ENCODE measurements at places on chromosomes 2 and 18. TPM values are rescaled to one million over a fixed set of nuclear protein-coding genes. Genes with fewer than 3 reads are reported as not detected.

DNA sequence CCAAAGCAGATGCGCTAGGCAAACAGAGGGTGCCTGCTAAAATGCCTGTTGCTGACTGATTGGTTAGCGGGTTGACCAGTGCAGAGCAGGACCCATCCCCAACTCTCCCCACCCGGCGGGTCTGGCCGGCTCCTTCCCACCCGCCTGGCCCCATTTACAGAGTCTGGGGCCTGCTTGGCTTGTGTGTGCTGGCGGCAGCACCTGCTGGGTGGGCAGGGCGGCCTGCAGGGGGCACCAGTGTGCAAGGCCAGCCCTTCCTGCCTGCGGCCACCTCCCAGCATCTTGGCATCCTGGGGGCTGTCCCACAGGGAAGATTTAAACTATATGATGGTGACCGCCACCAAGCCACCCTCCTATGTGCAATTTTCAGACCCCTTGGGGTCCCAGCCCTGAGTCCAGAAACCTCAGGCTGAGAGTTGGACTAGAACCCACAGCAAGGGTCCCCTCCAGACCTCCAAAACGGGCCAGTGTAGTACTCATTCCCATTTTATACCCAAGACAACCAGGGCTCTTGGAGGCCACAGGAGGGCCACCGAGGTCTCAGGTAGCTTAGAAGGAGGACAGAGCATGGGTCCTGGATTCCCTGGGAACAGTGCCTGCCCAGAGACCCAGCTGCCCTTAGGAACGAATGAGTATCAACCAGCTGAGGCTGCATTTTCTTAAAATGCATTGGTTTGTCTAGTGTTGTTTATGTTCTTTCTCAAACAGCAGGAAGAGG is 173.6 kb downstream of the SMAD7 start:
- H3K4me1 ChIP-seq, result peaks cover 6% of the 10 kb centered on the region
- H3K27me3 ChIP-seq, result no peaks in the 10 kb centered on the region
- no peaks in the 10 kb centered on the region for H3K36me3 ChIP-seq
- no peak overlapping the region for H3K27ac ChIP-seq

KDSR gene
- total RNA-seq, result 86.9 TPM

- H3K4me1 ChIP-seq, result peaks cover 2% of the 10 kb centered on the region
- H3K4me3 ChIP-seq, result no peak overlapping the region
- no peaks in the 10 kb centered on the region for H3K36me3 ChIP-seq
- DNase-seq, result no peak
Measured at GRCh38 chr2:37412231-37412630, 67.8 kb downstream of the QPCT start.

- no peak for DNase-seq
- H3K4me1 ChIP-seq, result no peaks in the 10 kb centered on the region
- no peak overlapping the region for H3K27ac ChIP-seq
- no peaks in the 10 kb centered on the region for H3K36me3 ChIP-seq
Measured at GRCh38 chr2:191441496-191442214, 196.5 kb downstream of the MYO1B start.

GRCh38 chr2:42921721-42922120 is 129.3 kb upstream of the HAAO start:
- peaks cover 4% of the 10 kb centered on the region for H3K27me3 ChIP-seq
- H3K4me3 ChIP-seq, result no peak overlapping the region
- H3K4me1 ChIP-seq, result peaks cover 2% of the 10 kb centered on the region
- H3K36me3 ChIP-seq, result no peaks in the 10 kb centered on the region
- DNase-seq, result no peak
